ENCODE measurements at places on chromosomes 2 and 18. TPM values are rescaled to one million over a fixed set of nuclear protein-coding genes. Genes with fewer than 3 reads are reported as not detected.

Gene QPCT
- total RNA-seq = 5.2 TPM

Gene SOWAHC
- total RNA-seq = 9.4 TPM

Gene PIEZO2
- total RNA-seq = 41.2 TPM

Gene ARHGEF4
- 11.5 TPM for total RNA-seq

Gene CCNT2
- 35.0 TPM for total RNA-seq

Gene CPLX4
- not detected for total RNA-seq

Gene PARD6G
- total RNA-seq = 3.7 TPM

Gene UGT1A7
- total RNA-seq = not detected

Gene UGT1A4
- total RNA-seq = not detected

Gene DYNAP
- total RNA-seq = not detected

Gene CYBRD1
- total RNA-seq = 89.2 TPM

Gene AGXT
- not detected for total RNA-seq

Gene LMAN2L
- total RNA-seq = 37.1 TPM

Gene ATP5F1A
- 584 TPM for total RNA-seq

Gene ADD2
- total RNA-seq = 2.6 TPM

Gene CFAP210
- total RNA-seq = not detected

Gene TNFRSF11A
- total RNA-seq = 8.9 TPM

Gene DNAJC5G
- total RNA-seq = under 0.01 TPM

Gene MYOM1
- total RNA-seq = 661 TPM

Gene ABCG5
- not detected for total RNA-seq

Gene TMEM169
- 1.6 TPM for total RNA-seq

Gene GRB14
- 5.7 TPM for total RNA-seq

Gene ZNF892
- total RNA-seq = 4.7 TPM

Gene CYS1
- total RNA-seq = 4.7 TPM

Gene ZNF513
- total RNA-seq = 7.3 TPM

Gene LIPG
- total RNA-seq = 2.6 TPM

Gene DYSF
- 88.7 TPM for total RNA-seq

Gene UNC80
- total RNA-seq = 2.1 TPM

Gene ZSWIM2
- total RNA-seq = not detected

Gene PLCD4
- 27.7 TPM for total RNA-seq

Gene CDCA7
- 9.9 TPM for total RNA-seq

Gene POTEJ
- not detected for total RNA-seq

Gene AOX1
- total RNA-seq = 2.1 TPM

Gene MALT1
- 24.0 TPM for total RNA-seq

Gene HOXD13
- under 0.01 TPM for total RNA-seq

Gene POTEC
- not detected for total RNA-seq

Gene PLEK
- total RNA-seq = 9.4 TPM

Gene HEATR5B
- 41.2 TPM for total RNA-seq

Gene TYW5
- 6.8 TPM for total RNA-seq

Gene SATB2
- total RNA-seq = 3.7 TPM

Gene CTAGE1
- not detected for total RNA-seq

Gene OR6B2
- total RNA-seq = not detected

Gene AFF3
- 8.4 TPM for total RNA-seq

Gene MAP2
- total RNA-seq = 3.7 TPM

Gene TMEM178A
- 4.7 TPM for total RNA-seq

Gene GREB1
- total RNA-seq = 6.8 TPM

Gene SERPINE2
- 33.4 TPM for total RNA-seq

Gene MOGAT1
- not detected for total RNA-seq
